GM13977 (cell line): ENCODE measurements at places on chromosomes 2 and 18.

- DNase-seq = no peak
Measured at GRCh38 chr2:122636097-122636496, 880.6 kb downstream of the TSN start.

- no peak for DNase-seq
Measured at GRCh38 chr2:72895154-72895553, 7.9 kb downstream of the SPR start.

DNA sequence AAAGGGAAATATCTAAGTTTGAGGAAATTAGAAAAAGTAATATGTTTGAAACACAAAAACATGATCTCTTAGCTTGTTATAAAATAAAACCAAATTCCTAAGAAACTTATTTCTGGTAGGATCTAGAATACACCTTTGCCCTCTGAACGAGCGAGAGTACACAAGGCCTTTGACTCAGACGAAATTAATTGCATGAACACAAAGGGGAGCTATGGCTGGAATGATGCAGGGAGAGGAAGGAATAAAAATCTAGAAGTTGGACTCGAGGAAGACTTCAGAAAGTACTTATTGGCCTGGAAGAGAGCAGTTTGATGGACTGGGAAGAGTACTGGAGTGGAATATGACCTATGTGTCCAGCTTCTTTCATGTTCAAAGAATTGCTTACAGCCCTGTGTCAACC lies 927 bp upstream of the CRYGD start:
- no peak for DNase-seq

DNA sequence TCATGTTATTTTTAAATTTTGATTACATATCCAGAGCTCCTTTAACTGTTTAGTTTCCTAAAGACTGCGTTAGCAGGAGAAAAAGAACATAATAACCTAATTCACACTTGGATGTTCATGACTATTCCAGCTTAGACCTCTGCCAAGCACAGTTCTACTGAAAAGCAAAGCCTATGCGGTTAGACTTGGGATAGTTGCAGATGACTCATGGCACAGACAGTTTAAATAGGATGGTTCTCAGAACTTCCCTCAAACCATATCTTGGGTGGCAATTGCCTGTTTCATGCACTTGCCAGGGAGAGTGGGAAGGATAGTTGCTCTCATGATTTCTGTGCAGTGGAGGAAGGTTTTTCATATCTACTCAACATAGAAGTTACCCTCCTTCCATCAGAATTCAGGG lies 149.7 kb upstream of the KLHL29 start:
- DNase-seq = no peak

GRCh38 chr2:238242731-238243495 lies 3.1 kb upstream of the HES6 start:
- no peak for DNase-seq

DNA sequence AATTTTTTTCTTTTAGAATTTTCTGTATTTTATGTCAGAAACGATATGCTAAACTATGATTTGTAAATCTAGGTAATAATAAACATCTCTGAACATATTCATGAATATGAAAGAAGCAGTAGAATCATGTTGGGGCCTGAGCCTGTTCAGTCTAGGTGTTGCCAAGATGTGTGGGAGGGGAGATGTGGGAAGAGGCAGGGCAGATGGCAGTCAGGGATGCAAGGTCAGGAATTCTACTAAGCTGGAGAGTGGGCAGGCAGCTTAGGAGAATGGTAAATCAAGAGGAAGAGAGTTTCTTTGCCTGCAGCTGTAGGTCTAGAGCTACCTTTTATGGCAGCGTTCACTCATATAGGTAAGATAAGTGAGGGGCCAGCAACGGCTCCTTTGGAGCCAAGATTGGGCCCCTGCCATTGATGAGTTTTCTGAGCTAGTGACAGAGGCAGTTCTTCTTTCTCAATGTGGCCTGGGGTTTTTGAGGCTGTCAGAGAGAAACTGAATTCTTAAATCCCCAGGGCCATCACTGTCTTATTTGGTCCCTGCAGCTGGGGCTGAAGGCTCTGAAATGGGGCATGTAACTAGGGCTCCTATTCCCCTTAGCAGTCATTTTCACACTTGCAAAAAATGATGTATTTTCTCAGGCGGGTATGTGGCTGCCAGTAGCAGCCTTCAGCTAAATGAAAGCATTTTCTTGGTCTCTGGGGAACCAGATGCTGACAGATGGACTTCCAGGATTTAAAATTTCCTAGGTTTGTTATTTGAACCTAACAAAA lies 232.8 kb downstream of the PIK3C3 start:
- peak; percentile 6 for DNase-seq

DNA sequence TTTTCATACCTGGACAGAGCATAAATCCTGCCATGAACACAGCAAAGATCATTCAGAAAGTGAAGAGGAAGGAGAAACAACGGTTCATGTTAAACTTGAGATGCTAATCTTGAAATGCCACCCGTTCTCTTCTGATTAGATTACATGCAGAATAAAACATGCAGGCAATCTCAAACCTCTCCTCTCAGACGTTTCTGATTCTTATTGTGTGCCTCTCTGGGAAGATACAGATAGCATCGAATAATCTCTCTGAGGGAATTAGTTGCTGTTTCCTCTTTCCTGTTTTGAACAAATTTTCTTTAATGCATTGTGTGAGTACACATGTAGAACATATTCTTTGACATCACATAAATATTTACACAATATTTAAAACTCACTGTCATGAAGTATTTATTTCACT lies 313.4 kb downstream of the PRKCE start:
- DNase-seq = no peak

DNA sequence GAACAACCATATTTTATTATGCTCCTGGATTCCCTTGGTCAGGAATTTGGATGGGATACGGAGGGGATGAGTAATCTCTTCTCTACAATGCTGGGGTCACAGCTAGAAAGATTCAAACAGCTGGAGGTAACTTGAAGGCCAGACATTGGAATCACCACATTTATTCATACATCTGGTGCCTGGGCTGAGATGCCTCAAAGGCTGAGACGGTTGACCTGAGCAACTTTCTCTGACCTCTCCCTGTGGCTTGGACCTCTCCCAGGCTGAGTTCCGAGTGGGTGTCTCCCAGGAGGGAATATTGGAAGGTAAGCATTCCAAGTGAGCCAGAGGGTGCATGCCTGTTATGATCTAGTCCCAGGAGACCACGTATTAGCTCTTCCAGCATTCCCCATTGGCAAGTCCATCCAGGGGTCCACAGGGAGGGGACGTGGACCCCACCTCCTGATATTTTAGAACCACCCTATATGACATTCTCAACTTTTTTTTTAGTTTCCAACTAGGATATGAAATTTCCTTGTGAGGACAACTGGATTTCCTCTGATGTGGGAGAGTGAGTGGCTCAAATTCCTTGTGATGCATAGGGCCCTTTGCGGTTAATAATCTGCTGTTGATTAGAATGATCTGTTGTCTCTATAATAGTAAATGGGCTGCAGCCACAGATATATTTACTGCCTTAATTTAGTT lies 101.8 kb downstream of the MRPS9 start:
- no peak for DNase-seq

DNA sequence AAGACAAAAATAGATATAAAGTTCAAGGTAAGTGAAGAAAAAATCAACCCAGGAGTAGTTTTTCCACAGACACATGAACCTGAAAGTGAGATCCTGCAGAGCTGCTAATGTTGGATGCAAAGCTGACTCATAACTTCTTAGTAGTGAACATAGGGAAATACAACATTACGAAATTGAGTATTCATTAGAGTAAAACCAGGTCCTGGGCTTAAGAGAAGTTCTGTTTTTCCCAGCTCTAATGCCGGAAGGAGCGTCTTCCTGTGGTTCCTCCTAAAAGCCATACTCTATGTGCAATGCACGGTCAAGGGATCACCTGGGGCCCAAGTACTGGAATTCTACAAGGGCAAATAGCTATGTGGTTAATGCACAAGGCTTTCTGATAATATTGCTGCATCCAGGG lies 141.7 kb downstream of the RBMS1 start:
- DNase-seq = no peak

DNA sequence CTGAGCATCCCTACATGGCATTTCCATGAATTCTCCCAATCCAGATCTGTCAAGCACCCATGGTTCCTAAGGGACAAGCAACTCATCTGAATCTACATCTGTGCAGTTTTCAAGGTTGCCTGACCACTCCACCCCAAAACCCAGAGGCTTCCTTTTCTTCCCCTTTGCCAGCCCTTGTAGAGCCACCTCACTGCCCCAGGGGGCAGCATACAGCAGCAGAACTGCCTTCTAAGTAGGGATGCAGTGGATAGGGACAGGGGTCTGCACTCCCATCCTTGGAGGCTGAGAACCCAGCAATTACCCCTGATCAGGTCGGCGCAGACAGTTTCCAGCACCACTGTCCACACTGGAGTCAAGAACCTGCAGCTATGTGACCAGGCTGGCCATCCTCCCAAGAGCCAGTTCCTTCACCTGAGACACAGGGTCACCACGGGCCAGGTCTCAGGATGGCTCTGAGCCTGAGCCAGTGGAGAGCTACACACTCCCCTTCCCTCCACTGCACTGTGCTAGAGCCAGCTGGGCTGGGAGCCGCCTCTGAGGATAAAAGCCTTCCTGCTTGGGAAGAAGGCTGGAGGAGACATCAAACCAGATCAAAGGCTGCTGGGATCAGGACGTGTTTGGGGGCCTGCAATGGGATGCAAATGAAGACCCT lies 283.1 kb downstream of the CELF4 start:
- DNase-seq = no peak

DNA sequence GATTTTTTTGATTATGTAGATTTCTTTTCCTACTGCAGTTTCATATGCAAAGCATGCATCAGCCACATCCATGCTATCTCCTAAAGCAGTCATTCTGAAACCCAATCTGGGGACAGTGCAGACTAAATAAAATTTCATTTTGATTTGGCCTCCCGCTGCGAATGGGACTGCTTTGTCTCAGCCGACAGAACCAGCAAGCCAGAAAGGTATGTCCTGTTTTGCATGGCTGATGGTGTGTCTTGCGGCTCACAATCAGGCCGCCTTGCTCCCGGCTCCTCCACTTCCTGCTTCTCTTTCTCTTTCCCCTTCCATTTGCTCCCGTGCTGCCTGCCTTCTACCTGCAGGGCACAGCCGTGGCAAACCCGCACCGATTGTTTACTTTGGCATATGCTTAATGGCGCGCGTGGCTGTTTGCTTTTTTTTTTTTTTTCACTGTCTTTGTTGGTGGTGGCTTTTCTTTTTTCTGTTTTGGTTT lies 419.6 kb upstream of the POU3F3 start:
- DNase-seq = peak; percentile 26

DNA sequence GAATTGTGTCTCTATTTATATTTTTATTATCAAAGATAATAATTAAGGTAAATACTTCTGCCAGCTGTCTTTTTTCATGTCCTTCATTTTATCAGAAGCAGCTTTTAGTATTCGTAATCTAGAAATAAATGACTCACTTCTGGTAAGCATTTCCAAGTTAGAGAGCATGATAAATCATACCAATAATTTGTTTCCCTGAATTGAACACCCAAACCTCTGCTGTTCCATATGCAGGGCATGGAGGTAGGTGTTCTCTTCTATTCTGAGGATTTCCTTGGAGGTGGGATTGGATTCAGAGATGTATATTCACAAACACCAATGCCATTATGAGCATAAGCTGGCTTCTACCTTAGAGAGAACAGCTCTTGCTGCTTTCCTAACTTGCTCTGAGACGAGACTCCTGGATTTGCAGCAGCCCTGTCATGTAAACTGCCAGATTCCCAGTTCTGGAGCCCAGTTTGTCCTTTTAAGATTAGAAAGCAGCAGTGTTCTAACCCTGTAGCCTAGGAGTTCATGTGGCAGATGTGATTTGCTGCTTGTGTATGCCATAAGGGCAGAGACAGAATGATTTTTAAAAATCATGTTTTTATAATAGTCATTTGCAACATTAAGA lies 47.5 kb downstream of the SKA1 start:
- no peak for DNase-seq

DNA sequence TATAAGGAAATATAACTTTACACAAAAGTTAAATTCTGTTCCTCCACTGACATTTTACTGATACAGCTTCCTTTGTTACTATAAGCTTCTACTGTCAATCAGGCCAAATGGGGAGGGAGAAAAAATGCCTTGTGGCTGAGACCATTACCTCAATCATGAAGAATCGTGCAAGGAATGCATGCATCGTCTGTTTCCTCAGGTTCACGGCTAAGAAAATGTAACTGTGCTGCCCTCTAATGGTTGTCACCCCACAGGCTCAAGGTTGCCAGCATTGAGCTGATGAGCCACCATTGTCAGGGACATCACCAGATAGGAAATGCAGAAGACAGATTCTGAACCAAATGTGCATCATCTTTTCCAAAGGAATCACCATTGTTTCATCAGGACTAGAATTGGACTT lies 426.9 kb downstream of the CDH2 start:
- peak; percentile 11 for DNase-seq

GRCh38 chr2:85266146-85267041 lies 61.4 kb downstream of the TGOLN2 start:
- DNase-seq = peak; percentile 76

DNA sequence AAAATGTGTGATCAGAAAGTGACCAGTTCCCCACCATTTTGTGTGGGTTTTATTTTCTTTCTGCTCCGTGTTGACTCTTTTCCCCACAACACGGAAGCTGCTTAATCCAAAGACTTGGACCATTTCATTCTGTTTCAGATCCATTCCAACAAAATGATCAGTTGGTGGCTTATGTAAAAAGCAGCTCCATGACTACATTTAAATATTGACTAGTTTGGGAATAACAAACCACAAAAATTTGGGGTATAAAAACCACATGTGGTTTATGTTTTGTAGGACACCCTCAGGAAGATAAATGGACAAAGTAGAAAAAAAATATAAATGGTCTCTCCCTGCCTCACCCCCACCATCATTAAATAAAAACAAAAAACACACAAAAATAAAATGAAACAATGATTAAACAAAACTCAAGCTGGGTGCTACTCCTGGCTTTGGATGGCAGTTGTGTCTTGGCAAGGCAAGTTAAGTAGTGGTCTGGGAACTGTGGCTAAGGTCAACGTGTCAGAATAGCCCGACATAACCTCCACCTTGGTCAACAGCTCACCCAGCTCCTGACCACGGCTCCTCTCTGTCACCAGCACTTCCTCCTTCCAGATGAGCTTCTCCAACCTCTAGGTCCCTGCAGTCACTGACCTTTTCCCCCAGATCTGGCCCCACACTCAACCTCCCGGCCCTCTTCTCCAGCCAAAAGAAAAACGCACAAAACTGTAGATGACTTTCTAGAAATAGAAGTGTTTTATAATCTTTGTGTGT lies 12.8 kb upstream of the WIPF1 start:
- DNase-seq = no peak

- peak; percentile 12 for DNase-seq
Measured at GRCh38 chr2:60954139-60954538, 63.4 kb upstream of the PEX13 start.

GRCh38 chr2:217394510-217395351 lies 534.9 kb upstream of the TNP1 start:
- no peak for DNase-seq
